ENCODE measurements at places on chromosomes 12 and 14. TPM values are rescaled to one million over a fixed set of nuclear protein-coding genes. Genes with fewer than 3 reads are reported as not detected.

- peak; percentile 15 for ATAC-seq
Measured at GRCh38 chr14:24441904-24442239, 704 bp downstream of the SDR39U1 start.

DNA sequence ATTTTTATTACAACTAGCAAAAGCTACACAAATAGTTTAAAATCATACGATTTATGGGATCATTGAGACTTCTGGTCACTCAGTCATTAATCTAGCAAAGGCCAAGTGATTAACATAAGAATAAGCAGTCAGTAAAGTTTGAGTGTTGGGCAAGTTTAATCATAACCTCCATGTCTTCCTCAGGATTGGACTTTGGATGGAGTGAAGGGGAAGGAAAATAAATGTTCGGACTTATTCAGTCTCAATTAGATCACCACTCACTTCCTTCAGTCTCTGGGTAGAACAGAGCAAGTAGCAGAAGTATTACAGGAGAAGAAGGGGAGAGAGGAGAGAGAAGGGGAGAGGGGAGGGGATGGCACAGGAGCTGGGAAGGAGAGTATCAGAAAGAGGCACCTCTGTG is 31.4 kb downstream of the CPM start:
- ATAC-seq = no peak

DNA sequence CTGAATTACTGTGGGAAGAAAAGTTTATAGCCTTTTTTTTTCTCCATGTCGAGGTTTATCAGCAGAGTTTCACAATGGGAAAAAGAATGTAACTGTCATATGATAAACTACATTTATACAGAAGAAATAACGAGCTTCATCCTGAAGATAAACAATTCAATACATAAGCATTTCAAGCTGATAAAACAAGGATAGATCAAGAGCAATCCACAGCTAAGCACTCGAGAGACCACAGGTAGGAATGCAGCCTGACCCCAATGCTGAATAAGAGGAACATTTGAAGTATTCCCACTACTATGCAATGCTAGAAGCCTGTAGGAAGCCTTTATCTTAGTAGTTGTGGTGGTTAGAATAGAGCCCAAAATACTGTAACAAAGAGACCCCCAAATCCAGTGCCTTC is 32.6 kb upstream of the DAAM1 start:
- no peak for ATAC-seq

DNA sequence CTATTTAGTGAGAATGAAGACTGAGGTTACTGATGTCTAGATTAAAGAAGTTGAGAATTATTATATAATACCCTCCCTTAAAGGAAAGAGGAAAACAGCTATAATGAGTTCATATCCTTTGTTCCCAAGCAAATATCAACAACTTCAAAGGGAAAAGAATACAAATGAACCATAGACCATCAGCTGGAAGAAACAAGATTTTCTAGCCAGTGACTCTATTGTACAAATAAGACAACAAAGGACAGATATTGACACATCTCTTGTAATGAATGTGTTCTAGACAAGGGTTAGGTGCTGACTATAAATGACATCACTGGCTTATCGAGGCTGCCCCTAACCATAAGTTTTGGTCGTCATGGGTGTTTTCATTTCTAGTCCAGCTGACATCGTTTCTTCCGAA is 48.2 kb downstream of the SLC38A4 start:
- no peak for ATAC-seq

GRCh38 chr12:29698756-29699155 is 85.0 kb downstream of the TMTC1 start:
- ATAC-seq = no peak

GRCh38 chr12:76518699-76519098 is 40.9 kb downstream of the OSBPL8 start:
- no peak for ATAC-seq

GRCh38 chr12:109711596-109712461 is 1.8 kb upstream of the FAM222A start:
- no peak for ATAC-seq

- ATAC-seq = no peak
Measured at GRCh38 chr12:121823101-121823726, 19.4 kb downstream of the SETD1B start.

DNA sequence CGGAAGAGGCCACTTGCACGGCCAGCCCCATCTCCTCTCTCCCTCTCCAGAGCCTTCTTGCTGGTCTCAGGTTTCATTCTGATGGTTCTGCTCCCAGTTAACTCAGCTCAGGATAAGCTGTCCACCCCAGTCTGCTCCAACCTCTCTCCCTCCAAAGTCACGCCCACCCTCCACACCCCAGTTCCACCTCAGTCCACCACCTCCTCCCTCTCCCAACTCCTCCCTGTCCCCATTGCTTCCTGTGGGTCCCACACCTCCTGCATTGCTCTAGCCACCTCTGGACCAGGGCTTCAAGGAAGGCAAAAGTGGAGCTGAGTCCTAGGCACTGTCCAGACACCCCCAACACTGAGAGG is 13.1 kb downstream of the KRT71 start:
- no peak for ATAC-seq

DNA sequence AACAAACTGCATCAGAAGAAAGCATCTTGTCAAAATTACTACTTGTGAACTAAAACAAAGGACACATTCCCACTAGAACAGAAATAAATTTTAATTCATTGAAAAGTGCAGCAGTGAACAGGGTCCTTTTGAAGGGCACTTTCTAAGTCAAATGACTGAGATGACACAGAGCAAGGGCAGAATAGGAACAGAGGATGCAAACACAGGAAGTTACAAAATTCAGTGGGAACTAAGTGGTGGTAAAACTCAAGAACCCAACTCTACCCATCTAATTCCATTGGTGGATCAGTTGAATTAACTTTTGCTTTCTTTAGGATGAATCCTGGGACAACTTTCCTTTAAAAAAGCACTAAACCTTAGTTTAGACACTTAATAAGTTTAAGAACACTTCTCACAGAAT is 45.8 kb downstream of the GNS start:
- no peak for ATAC-seq

DNA sequence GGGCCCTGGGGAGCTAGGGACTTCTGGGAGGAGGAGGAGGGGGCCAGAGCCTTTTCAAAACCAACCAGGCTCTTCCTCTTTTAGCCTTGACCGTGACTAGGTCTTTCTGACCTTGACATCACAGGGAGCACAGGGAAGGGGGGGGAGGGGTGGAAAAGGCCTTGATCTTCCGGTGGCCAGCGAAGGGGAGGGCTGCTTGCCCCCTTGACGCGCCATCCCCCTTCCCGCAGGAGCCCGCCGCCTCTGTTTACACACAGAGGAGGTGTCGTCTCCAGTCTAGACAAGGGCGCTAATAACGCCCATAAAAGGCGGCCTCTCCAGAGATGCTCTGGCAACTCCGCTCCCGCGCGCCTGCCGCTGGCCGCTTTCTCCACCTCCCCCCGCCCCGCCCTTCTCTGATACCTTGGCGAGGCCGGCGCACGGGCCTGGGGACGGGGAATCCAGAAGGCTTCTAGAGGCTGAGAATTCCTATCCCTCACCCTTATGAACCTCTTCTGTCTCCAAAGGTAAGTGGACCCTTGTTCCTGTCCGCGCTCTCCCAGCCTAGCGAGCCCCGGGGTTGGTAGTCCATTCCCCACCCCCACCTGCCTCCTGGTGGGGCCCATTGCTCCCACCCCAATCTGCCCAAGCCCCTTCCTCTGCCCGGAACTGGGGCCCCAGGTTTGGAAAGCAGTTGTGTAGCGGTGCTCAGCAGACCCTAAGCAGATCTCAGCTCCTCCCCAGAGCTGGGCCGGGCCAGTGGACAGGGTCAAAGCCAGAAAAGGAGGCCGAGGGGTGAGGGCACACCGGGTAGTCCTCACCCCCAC is 4.9 kb upstream of the HOXC12 start:
- no peak for ATAC-seq

DNA sequence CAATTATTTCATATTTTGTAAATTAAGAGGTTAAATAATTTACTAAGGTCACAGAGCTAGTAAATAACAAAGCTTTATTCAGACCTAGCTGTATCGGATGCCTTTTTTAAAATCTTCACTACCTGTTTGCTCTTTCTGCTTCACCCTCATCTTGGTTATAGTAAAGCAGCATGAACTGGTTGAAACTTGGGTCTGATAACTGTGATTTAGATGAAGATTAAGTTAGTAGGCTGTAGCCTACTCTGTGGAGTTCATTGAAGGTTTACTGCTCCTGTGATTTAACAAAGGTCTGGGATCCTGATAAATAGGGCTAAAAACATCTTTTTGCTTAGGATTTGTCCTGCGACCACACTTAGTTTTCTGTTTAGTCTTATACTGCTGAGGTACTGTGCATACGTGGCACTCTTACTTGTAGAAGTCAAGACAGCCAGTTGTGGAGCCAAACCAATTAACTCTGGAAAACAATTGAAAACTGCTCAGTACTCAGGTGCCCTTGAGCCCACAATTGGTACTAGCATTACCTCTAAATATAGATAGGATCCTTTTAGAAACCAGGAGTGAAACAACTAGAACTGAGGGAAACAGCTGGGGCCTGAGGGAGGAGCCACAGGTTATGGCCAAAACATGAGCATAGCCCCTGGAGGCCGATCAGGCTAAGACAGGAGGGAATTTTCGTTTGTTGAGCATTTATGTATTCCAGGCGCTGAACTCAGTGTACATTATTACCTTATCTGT is 2.3 kb downstream of the SPATS2 start:
- no peak for ATAC-seq

DNA sequence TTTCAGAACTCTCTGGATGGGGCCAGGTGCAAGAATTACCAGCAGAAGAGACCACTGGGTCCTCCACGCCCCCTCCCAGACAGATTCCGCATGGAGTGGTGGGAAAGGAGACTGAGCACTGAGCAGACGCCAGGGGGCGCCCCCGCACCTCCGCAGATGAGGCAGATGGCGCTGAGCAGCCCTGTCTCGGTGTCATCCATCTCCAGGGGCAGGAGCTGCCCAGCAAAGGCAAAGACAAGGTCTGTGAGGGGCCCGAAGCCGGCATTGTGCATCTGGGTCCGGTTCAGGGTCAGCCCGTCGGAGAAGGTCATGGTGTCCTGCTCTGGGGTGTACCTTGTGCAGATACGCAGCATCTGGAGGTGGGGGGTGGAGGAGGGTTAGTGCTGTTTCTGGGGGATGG is 6.3 kb upstream of the ITGB7 start:
- peak; percentile 55 for ATAC-seq

DNA sequence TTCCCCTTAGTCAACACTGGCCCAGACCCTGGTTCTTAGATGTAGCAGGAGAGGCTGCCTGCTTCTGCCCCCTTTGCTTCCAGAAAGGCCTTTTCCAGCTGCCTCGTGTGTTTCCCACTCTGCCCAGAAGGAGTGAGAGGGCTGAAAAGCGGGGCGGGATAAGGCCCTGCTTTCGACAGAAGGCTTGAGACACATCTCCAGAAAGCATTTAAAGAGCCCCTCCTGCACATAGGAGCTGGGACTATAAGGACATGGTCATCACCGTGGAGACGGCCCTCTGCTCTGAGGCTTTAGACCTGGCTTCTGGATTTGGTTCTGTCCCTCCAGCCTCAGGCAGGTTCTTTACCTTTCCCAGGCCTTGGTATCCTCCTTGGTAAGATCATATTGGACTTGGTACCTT is 11.9 kb downstream of the CALM1 start:
- no peak for ATAC-seq

DNA sequence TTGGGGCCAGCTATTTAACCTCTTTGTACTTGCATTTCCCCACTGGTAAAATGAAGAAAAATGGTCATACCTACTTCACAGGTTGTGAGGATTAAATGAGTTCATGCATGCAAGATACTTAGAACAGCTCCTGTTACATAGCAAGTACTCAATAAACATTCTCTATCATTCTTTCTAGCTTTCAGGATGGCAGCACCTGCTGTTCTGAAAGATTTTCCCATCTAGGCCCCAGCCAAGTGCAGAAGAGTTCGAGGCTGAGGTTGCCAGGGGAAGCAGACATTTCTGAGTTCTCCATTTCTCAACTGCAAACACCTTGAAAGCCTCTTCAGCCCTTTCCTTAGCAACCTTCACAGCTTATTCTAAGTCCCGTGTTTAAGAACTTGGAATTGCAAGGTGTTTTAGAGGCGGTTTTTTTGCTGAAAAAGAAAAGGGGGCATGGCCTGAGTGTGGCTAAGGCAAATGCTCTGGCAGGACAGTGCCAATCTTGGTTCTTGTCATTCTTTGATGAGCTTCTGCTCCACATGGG is 73.0 kb upstream of the PRMT8 start:
- no peak for ATAC-seq

DNA sequence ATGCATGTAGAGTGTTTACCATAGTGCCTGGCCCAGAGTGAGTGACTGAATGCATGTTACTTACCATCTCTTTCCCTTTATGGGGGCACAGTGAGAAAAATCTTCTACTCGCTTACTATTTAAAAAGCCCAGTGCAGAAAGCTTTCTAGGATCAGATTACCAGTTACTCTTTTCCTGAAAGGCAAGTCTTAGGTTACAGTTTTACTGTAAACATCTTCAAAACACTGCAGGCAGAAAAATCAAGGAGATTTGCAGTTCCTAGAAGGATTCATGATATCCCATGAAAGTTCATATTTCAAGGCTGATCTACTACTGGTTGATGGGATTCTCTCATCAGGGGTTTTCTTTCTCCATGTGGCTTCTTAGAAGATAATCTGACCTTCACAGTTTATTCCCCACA is 29.3 kb upstream of the DAAM1 start:
- ATAC-seq = no peak

GRCh38 chr12:107468182-107468581 is 217.4 kb upstream of the PWP1 start:
- no peak for ATAC-seq

- peak; percentile 88 for ATAC-seq
Measured at GRCh38 chr12:11136075-11136474, 1.6 kb upstream of the TAS2R30 start.

- no peak for ATAC-seq
Measured at GRCh38 chr14:101499513-101499912, 61.8 kb upstream of the DIO3 start.

- no peak for ATAC-seq
Measured at GRCh38 chr12:65368055-65368454, 89.6 kb downstream of the MSRB3 start.

- ATAC-seq = no peak
Measured at GRCh38 chr12:58405363-58405762, 464.0 kb downstream of the ATP23 start.

DNA sequence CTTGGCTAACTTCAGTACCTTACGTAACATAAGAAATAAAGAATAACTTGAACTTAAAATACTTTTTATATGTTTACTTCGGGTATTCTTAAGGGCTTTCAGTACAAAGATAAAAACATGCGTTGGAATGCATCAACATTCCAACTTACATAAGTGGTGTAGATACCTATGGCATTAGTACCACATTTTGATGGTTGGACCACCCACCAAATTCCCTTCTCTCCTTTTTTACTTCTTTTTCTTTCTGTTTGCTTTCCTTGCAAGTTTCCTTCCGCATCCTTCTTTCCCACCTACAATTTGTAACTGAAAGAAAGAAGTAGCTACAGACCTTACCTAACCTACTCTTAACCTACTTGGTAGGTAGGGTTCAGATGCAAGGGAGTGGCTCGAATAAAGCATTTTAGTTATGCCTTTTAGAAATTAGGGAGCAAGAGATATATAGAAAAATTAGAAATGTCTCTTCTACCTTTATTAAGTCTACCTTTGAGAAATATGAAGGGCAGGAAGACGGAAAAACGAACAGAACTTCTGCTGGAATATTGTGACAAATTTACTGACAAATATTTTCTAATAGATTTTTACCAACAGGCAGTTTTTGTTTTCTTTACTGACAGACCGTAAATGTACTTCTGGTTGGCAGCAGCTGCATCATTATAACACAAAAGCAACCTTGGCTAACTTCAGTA is 2.1 kb upstream of the ARHGAP5 start:
- no peak for ATAC-seq

Gene OTOGL
- not detected for total RNA-seq

Gene RGS6
- 1.5 TPM for total RNA-seq

Gene TAS2R7
- total RNA-seq = not detected

Gene REP15
- not detected for total RNA-seq

Gene RPL36AL
- total RNA-seq = 182 TPM

Gene TRHDE
- not detected for total RNA-seq

Gene ASPG
- not detected for total RNA-seq

Gene ATP2B1
- total RNA-seq = 27.0 TPM

Gene ZDHHC22
- not detected for total RNA-seq
